ENCODE measurements at places on chromosomes 13 and 19.

DNA sequence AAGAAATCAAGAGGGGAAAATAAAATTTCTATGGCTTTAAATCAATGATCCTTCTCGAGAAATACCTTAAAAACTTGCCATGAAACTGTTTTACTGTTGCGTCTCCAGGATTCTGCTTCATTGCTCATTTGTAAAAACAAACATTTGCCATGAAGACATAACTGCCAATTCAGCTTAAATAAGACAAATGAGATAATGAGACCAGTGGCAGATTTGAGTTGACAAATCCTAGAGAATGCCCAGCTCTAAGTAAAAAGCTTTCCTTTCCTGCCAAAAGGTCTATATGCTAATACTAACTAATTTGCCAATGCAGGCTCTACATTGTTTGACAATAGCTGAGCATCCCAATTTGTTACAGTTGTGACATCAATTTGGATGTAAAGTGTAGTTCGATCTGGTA is 400.5 kb upstream of the PCDH9 start:
- DNase-seq: no peak

DNA sequence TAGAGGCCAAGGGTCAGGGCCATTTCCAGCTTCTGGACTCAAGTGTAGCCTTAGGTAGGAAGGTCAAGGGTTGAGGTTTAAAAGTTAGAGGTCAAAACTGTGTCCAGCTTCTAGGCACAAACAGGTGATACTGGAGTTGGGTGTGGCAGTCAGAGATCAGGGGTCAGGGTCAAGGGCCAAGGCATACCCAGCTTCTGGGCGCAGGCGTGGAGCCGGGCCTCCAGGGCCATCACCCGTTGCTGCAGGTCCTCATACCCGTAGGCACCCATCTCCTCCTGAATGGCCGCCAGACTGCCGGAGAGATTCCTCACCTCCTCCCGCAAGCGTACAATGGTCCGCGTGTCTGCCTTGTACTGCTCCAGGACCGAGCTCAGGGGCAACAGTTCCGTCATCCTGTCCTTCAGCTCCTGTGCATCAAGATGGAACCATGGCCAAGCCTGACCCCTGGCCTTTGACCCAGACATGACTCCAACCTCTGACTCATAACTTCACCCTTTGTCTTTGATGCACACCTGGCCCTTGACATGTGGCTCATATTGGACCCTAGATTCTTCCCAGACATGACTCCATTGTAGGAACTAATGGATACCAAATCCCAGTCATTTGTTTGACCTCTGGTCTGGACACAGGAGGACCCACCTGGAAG is 22.1 kb downstream of the PIN1 start:
- no peak for DNase-seq

- DNase-seq: no peak
Measured at GRCh38 chr13:113607889-113608635, 23.5 kb downstream of the TFDP1 start.

DNA sequence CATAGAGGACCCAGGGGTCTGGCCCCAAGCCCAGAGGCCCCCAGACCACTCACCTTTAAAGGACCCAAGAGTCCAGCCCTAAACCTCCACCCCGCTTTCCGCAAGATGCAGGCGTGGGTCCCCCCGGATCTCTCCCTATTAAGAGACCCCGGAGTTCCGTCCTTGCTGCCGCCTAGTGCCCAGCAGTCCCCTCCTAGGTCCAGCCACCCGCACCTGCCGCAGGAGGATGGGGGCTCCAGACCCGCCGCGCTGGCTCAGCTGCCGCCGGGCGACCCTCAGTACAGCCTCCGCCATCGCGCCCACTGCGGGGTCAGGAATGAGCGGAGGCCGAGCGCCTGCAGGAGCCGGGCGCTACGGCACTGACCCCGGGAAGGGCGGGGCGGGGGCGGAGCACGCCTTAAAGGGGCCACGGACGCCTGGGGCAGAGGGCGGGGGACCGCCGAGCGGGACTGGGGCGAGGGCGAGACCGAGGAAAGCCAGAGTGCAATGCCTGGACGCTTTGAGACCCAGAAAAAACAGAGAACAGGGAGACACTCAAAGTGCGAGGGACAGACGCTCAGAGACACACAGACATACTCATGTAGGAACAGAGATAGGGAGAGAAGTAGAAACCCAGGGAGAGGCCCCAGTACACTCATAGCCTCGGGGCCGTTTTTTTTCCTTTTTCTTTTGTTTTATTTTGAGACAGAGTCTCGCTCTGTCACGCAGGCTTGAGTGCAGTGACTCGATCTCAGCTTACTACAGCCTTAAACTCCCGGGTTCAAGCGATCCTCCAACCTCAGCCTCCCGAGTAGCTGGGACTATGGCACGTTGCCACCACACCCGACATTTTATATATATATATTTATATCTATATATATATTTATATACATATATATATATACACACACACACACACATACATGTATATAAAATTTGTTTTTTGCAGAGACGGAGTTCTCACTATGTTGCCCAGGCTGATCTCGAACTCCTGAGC is at the start of gene ETHE1:
Gene ETHE1, minus strand, starts transcription at position 318 of the 976 bp plus-strand sequence. Its CDS starts 24 bp downstream, at position 294.
- peak; percentile 62 for DNase-seq

DNA sequence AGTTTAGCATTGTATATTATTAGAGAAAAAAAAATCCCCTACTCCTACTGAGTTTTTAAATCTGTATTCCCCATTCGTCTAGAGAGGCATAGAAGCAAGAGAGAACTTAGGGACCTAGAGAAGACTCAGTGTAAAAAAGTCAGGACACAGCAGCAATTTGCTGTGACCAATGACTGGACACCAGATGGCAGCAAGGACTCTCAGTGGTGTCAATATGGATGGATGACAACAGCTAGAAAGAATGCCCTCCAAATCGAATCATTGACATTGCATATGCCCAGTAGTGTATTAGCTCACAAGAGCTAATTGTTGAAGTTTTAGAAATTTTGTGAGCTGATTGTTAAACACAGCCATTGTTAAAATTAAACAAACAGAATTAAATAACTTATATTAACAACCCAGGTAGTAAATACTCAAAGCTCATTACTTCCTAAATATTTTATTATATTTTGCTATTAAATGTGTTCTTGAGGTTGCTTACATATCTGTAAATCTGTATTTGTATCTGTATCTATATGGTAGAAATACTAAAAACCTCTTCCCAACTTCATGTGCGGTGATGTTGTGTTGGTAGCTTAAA is 43.9 kb downstream of the SIAH3 start:
- DNase-seq: peak; percentile 54

DNA sequence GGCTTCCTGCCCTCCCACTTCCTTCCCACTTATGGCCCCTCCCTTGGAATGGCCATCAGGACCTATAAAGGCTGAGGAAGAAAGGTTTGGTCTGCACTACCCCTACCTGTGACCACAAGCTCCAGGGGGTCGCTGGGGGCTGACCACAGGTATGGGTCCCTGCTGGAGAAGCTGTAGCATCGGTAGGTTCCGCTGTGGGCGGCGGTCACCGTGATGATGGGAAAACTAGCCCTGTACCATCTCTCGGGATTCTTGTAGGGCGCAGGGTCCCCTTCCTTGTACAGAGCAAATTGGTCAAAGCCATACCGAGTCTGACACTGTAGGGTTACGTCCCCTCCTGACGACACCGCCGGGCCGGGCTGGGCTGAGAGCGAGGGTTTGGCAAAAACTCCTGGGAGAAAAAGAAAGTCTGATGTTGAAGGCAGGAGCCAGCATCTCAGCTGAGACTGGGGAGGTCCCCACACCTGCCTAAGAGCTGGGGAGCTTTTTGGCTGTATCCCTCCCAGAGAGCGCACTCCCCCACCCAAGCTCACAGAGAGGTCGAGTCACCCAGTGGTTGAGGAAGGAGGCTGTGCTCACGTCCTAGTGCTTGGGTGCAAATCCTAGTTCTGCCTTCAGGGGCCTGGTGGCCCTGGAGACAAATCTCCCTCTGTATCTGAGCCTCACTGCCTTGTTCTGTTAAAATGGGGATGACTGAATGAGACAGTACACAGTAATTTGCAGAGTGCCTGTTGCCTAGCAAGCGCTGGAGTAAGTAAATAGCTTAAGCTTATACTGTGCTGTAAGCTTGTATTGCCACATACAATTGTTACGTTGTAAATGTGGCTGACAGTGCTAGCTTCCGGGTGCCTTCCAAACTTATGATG is 10.4 kb downstream of the GP6 start:
- DNase-seq: no peak

DNA sequence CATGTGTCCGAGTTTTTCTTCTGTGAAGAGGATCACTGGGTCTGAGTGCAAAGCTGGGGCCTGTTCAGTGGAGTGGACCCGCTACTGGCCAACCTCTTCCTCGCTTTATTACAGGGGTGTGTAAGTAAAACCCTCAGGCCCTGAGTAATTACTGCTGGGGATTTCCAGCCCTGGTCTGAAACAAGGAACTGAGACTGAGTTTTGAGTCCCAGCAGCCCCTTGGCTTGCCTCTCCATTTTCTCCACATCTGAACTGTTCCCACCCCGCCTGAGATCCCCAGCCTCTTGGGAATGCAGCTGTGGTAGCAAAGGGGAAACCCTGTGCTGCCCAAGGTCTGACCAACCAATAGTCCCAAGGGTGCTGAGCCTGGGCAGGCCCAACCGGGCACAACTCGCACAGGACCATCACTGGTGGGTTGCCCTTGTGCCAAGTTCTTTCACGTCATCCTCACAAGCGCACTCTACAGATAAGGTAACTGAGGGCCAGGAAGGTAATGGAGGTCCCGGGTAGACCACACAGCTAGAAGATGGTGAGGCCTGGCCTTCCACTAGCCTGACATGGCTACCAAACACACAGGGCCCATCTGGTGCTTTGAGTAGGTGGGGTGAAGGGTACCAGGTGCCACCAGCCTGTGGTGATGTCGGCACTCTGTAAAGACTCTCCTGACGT is 13.7 kb upstream of the SLC35E1 start:
- DNase-seq: peak; percentile 49

DNA sequence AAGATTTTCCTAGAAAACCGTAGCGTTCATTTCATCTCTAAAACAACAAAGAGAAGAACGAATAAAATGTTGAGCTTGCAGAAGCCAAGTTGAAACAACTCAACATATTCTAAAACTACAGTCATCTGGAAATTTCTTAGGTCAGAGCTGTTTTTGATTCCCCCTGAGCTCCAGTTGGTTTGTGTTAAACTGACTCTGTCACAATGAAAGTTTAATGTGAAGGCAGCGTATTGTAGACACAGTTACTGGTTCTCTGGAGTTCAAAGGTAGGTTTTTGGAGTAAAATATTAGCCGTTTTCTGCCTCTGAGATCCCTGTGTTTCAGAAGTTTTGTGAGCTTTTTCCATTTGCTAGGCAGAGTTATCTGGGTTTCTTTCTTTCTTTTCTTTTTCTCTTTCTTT is 2.2 kb downstream of the ARHGEF7 start:
- DNase-seq: no peak

- DNase-seq: no peak
Measured at GRCh38 chr13:41244556-41244955, 18.8 kb downstream of the MTRF1 start.

GRCh38 chr19:40358773-40359172 is 10.3 kb downstream of the PLD3 start:
- no peak for DNase-seq

- no peak for DNase-seq
Measured at GRCh38 chr13:23678795-23679194, 108.6 kb downstream of the TNFRSF19 start.

- no peak for DNase-seq
Measured at GRCh38 chr13:49466292-49466838, 22.3 kb downstream of the SETDB2 start.

- peak; percentile 10 for DNase-seq
Measured at GRCh38 chr19:12202250-12202649, 39.4 kb downstream of the ZNF136 start.

- no peak for DNase-seq
Measured at GRCh38 chr13:92418818-92419412, 807.7 kb upstream of the GPC6 start.

DNA sequence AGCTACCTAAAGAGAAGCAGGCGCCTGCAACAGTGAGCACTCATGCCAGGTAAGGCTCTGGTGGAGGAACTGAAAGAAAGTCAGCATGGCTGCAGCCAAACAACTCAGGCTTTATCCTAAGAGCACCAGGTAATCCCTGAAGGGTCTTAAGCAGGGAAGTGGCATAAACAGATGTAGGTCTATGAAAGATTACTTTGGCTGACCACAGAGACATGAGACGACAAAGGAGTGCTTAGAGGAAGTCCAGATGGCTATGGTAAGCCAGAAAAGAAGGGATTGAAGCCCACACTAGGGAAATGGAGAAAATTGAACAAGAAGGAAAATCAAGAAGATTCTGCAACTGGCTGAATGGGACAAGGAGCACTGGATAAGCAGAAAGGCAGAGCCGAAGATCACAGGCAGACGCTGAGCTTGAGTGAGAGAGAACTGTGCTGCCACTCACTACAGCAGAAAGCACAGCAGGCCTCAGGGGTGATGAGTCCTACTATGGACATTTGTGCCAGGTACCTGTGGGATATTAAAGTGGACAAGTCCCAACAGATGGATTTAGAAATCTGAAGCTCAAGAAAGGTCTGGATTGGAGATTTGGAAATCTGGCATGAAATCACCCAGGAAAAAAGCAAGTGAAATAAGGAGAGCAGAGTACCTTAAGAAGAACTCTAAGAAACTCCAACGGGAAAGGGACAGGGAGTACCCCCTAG is 4.2 kb downstream of the RCBTB1 start:
- no peak for DNase-seq

GRCh38 chr19:10206226-10206885 is 11.6 kb upstream of the DNMT1 start:
- peak; percentile 80 for DNase-seq

DNA sequence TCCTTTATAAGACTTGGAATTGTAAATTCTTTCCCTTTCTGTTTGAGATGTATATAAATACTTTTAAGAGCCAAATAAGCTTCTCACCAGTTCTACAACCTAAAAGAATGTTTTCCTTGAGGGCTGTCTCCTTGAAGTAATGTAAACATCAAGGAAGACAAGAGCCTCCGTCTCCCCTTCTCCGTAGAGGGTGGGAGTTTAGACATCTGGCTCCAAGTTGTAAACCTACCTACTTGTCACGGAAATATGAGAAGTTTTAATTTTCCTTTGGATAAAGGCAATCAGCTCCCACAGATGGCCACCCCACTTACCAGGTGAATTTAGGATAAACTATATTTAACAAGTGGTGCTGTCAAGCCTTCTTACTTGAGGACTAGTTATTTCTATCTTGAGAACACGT is 237.9 kb downstream of the NALCN start:
- no peak for DNase-seq

GRCh38 chr19:10112895-10113591 is 1.6 kb downstream of the P2RY11 start:
- peak; percentile 77 for DNase-seq

GRCh38 chr13:30851697-30852096 is 54.4 kb upstream of the MEDAG start:
- DNase-seq: no peak

All from ELF-1 (cell line).